ENCODE measurements at places on chromosomes 16 and 17. TPM values are rescaled to one million over a fixed set of nuclear protein-coding genes. Genes with fewer than 3 reads are reported as not detected.

Gene ZNF500
- polyA plus RNA-seq: 16.0 TPM

Gene ACSM5
- not detected for polyA plus RNA-seq

Gene HOXB5
- polyA plus RNA-seq: not detected

Gene KRT27
- not detected for polyA plus RNA-seq

Gene METRNL
- polyA plus RNA-seq: 15.1 TPM

Gene SLC5A11
- polyA plus RNA-seq: not detected

Gene GCGR
- not detected for polyA plus RNA-seq

Gene SCGB1C2
- not detected for polyA plus RNA-seq

Data from neural cell (in vitro differentiated cells).